ENCODE measurements at places on chromosomes 13 and 19.

- DNase-seq, result no peak
These were observed 276.1 kb downstream of the NALCN start for GRCh38 chr13:101140087-101140770.

GRCh38 chr19:12774588-12775555, at the start of gene HOOK2:
TSS of gene HOOK2 (minus strand) at chr19:12775552. CDS start at chr19:12775449, 103 bp downstream.
- DNase-seq, result peak; percentile 20

DNA sequence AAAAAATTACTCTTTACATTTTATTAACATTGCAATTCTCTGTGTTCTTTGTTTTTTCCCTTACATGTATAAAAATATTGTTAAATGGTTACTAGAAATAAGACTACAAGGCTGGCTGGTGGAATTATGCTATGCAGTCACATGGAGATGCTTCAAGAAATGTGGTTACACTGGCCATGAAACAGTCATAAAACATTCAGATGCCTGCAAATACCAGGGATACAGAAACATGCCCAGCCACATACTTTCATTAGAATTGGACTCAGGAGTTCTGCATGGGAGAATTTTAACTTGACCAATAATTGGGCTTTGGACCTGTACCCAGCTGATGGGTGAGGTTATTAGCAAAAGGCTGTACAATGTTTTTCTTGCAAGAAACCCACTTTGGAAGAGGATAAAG, 1407.7 kb upstream of the SLC10A2 start:
- no peak for DNase-seq

- no peak for DNase-seq
These were observed 50.2 kb upstream of the PDCD5 start for GRCh38 chr19:32530773-32531172.

DNA sequence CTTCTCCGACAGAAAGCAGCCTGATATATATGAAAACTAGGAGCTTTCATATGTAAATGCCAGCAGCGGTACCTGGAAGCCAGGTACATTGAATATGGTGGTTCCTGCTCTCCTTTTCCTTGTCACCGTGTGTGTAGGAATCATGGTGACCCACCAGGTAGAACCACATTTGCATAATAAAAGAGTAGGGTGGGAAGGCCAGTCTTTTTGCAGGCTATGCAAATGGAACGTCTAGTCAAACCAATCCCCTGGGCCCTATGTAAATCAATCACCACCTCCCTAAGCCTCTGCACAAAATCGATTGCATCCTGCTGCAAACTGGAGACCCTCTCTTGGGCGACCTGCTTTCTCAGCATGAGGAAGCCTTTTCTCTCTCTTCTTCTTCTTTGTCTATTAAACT, 22.2 kb upstream of the ZNF181 start:
- DNase-seq, result no peak

DNA sequence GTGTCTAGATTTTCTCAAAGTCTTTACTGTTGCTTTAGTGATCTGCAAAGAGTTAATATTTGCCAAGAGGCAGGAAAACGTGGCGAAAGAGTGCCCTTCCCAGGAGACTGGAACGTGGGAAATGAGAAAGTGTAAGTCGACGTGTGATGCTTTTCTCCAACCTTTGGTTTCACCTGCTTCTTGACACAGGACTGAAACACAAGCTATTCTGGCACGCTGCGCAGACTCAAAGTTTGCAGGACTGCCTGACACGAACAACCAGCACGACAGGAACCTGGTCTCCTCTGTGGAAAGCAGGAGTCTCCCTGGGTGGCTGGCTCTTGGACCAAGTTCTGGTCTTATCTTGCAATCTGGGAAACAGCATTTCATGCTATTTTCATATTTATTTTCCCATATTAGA, 28.6 kb downstream of the RFXAP start:
- DNase-seq, result no peak

- DNase-seq, result peak; percentile 46
These were observed 41.4 kb upstream of the SERP2 start for GRCh38 chr13:44331912-44332851.

GRCh38 chr19:37979547-37980082, 72.6 kb downstream of the SIPA1L3 start:
- no peak for DNase-seq

GRCh38 chr19:55550321-55550650, 4.9 kb upstream of the SBK3 start:
- no peak for DNase-seq
